ENCODE measurements at places on chromosomes 11 and 22.

DNA sequence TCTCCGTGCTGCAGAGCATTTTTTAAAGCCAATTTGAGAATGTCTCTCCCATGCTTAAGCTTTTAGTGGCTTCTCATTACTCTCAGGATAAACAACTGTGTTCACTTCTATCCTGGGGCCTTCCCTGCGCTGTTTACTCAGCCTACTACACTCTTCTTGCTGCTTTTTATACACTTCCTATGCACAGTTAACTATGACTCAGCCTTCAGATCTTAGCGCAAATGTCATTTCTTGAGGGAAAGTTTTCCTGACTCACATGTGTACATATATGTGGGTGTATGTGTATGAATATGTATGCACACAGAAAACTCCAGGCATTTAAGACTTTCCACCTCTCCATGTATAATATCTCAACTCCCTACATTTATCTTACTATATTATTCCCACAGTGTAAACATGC lies 9.8 kb downstream of the THAP12 start:
- no peak for DNase-seq

DNA sequence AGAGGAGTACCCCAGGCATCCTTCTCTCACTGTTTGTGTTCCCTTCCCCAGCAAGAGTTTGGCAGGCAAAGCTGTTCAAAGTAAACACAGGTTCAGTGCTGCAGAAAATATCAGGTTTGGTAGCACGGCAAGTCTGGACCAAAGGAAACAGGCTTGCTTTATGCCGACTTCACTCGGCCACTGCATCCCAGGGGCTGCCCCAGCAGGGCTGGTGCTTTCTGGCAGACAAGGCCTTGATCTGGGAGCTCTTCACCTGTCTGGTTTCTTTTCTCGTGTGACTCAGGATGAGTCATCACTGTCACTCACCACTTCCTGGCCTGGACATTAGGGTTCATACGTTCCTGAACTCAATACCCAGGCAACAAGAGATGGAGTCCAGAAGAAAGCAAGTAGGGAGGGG lies 52.6 kb upstream of the NAV2 start:
- no peak for DNase-seq

DNA sequence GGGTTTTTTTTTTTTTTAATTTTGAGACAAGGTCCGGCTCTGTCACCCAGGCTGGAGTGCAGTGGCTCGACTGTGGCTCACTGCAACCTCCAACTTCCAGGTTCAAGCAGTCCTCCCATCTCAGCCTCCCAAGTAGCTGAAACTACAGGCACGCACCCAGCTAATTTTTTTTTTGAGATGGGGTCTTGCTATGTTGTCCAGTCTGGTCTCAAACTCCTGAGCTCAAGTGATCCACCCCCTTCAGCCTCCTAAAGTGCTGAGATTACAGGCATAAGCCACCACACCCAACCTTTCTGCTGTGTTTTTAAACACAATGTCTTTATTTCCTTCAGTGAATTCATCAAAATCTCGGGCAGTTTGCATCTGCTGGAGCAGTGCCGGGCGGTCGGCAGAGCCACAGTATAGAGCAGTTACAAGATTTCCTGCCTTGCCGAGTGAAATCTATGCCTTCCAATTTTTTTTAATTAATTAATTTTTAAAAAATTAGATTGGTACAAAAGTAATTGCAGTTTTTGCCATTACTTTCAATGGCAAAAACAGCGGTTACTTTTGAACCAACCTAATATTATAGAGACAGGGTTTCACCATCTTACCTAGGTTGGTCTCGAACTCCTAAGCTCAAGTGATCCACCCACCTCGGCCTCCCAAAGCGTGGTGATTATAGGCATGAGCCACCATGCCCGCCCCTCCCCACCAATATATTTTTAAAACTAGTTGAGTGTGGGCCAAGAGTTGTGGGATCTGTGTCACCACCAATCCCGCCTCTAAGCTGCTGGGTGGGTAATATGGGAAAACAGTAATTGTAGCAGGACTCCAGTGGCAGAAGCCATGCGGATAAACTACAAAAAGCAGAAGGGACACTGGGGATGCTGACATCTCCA lies 2.7 kb upstream of the ACY3 start:
- no peak for DNase-seq

DNA sequence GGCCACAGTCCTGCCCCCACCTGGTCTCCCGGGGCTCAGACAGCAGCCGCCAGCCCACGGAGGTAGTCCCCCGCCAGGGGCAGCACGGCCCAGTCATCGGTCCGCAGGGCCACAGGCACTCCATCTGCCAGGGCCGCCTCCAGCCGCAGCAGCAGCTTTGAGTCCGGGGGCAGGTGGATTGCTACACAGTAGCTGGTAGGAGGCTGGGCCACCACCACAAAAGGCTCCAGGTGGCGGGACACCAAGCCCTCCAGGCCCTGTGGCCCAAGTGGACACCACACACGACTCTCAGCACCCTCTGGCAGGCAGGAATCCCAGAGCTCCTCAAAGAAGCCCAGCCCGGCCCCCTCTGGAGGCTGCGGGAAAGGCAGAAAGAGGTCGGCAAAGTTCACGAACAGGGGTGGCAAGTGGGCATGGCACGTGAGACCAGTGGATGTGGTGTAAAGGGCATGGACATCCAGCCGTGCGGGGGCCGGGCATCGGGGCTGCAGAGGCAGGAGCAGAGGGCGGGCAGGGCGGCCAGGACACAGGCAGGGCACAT lies 2.9 kb downstream of the AP5B1 start:
- DNase-seq: no peak

- no peak for DNase-seq
These were observed 1.1 kb downstream of the PRDX5 start for GRCh38 chr11:64318766-64319761.

- no peak for DNase-seq
These were observed 63.9 kb upstream of the USP47 start for GRCh38 chr11:11777897-11778296.

DNA sequence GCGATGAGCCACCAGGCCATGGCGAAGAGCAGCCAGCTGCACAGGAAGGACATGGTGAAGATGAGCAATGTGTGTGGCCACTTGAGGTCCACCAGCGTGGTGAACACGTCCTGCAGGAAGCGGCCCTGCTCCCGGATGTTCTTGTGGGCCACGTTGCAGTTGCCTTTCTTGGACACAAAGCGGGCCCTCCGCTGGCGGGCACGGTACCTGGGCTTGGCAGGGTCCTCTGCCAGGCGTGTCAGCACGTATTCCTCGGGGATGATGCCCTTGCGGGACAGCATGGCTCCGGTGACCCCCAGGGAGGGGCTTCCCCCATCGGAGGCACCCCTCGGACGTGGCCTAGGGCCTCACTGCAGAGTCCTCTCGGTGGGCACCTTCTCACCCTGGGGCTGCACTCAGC lies 648 bp downstream of the KCNJ11 start:
- no peak for DNase-seq

DNA sequence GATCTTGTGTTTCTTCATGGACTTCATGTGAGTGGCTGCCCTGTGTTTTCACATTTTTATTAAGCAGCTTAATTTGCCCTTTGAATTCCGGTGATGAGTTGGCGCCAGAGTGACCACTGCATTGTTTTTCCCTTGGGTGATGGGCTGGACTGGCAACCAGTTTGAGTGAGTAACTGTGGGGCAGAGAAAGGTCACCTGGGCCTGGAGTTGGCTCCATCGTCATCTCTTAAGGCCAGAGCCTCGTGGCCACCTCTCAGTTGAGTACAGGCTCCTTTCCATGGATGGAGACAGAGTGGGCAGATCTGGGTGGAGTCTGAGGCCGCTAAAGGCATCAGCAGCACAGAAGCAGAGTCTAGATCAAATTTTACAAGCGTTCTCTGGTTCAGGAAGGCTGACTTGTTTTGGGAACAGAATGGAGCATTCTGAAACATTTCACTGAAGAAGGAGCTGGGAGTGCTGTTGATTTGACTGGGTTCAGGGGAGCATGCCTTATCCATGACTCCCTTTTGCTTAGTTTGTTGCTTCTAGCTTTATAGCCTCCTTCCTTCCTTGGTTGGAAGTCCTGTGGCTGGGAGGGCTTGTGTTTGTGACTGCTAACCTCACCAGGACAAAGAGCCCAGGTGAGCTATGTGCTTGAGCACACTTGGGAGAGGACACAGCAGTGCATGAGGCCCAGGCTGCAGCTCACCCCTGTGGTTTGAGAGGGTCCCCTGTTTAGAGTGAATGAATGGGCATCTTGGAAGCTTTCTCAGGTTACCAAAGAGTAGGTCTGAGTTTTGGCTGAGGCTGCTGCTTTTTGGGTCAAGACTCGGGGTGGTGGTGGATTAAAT lies 7.8 kb downstream of the BCR start:
- DNase-seq: no peak

DNA sequence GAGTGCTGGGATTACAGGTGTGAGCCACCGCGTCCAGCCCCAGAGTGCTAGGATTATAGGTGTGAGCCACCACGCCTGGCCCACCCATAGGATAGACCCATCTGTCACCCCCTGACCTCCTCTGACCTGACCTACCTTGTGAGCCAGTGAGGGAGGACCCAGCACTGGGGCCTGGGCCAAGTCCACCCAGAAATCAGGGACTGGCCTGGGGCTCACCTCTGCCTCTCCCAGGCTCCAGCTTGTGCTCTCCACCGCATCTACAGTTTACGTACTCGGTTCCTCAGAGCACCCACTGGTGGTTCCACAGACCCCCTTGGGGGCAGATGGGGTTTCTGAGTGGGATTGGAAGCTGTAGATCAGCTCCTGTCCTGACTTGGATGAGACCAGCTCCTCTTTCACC lies 6.4 kb downstream of the SLC29A2 start:
- DNase-seq: no peak

GRCh38 chr11:120212926-120213325 lies 2.1 kb downstream of the OAF start:
- no peak for DNase-seq

GRCh38 chr11:27281740-27282590 lies 81.0 kb downstream of the CCDC34 start:
- no peak for DNase-seq
